Mesenchymal stem cell (in vitro differentiated cells and primary cell): ENCODE measurements at places on chromosomes 11 and 22.

DNA sequence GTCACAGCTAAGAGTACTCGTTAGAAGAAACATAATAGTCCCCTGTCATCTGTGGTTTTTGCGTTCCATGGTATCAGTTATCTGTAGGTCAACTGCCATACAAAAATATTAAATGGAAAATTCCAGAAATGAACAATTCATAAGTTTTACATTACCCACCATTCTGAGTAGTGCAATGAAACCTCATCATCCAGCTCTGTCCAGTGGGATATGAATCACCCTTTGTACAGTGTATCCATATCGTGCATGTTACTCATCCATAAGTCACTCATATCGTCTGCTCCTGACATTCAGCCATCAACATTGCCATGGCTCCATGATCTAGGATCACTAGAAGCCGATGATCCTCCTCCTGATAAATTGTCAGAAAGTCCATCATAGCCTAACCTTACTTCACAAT, 174.9 kb upstream of the C11orf87 start:
- H3K27ac ChIP-seq, result no peak overlapping the region
- H3K4me1 ChIP-seq, result peaks cover 2% of the 10 kb centered on the region
- no peak overlapping the region for H3K4me3 ChIP-seq

DNA sequence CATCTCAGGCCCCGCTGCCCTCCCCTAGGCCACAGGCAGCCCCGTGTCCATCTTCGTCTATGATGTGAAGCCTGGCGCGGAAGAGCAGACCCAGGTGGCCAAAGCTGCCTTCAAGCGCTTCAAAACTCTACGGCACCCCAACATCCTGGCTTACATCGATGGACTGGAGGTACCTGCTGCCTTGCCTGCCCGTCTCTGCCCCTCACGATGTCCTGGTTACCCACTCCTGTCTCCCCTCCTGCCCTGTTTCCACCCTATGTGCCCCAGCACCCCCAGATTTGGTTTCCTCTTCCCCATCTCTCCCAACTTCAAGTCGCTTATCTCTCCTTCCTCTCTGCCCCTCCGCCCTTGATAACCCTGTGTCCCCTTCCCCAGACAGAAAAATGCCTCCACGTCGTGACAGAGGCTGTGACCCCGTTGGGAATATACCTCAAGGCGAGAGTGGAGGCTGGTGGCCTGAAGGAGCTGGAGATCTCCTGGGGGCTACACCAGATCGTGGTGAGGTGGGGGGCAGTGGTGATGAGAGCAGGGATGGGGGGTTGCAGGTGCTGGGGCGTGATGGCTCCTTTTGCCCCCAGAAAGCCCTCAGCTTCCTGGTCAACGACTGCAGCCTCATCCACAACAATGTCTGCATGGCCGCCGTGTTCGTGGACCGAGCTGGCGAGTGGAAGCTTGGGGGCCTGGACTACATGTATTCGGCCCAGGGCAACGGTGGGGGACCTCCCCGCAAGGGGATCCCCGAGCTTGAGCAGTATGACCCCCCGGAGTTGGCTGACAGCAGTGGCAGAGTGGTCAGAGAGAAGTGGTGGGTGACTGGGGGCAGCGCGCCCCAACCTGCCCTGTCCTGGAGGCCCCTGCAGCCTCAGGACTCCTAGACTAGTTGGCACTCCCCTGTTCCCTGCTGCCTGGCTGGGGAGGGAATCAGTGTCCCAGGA, 930 bp downstream of the SCYL1 start:
- peaks cover 44% of the 10 kb centered on the region for H3K36me3 ChIP-seq
- H3K27ac ChIP-seq, result peak overlapping the region; percentile 10
- no peaks in the 10 kb centered on the region for H3K27me3 ChIP-seq
- H3K4me1 ChIP-seq, result peaks cover 37% of the 10 kb centered on the region
- DNase-seq, result no peak

- peaks cover 17% of the 10 kb centered on the region for H3K4me1 ChIP-seq
- H3K27ac ChIP-seq, result peak within 1 kb of the TSS; percentile 56
- peaks cover 18% of the 10 kb centered on the region for H3K36me3 ChIP-seq
- DNase-seq, result peak; percentile 96
These were observed at the start of gene GTSE1 for GRCh38 chr22:46296257-46297150. Gene GTSE1, plus strand, starts transcription at chr22:46296870. Its CDS starts 531 bp downstream, at chr22:46297401.

DNA sequence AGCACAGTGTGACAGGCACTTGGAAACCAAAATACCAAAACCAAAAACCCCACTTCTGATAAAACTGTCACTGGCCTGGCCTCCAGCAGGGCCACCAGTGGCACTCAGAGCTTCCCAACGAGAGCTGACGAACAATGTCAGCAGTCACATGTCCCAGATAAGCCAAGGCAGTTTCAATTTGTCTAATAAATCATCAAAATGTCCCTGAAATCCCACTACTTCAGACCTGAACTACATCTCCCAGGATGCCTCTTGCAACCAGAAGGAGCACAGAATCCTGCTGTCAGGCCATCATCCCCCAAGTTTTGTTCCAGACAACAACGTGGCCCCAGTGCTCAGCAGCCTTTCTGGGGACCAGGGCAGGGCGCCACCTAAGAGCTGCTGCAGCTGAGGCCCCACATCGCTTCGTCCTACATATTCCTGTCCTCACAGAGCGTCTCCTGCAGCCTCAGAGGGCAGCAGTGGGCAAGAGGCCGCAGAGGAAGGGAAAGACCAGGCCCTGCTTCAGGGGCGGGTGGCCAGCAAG, 25.1 kb downstream of the LRFN4 start:
- H3K4me1 ChIP-seq, result peaks cover 44% of the 10 kb centered on the region
- H3K36me3 ChIP-seq, result no peaks in the 10 kb centered on the region
- no peak overlapping the region for H3K27ac ChIP-seq
- no peaks in the 10 kb centered on the region for H3K27me3 ChIP-seq
- no peak overlapping the region for H3K4me3 ChIP-seq

GRCh38 chr11:105206633-105207032, 67.1 kb upstream of the CARD18 start:
- H3K4me3 ChIP-seq, result no peak overlapping the region
- no peaks in the 10 kb centered on the region for H3K36me3 ChIP-seq
- H3K27ac ChIP-seq, result no peak overlapping the region
- no peaks in the 10 kb centered on the region for H3K27me3 ChIP-seq
- no peaks in the 10 kb centered on the region for H3K4me1 ChIP-seq

- H3K4me3 ChIP-seq, result no peak overlapping the region
- no peak for DNase-seq
- no peak overlapping the region for H3K27ac ChIP-seq
- peaks cover 33% of the 10 kb centered on the region for H3K36me3 ChIP-seq
- H3K4me1 ChIP-seq, result peaks cover 2% of the 10 kb centered on the region
- no peaks in the 10 kb centered on the region for H3K27me3 ChIP-seq
These were observed 19.1 kb downstream of the PIK3C2A start for GRCh38 chr11:17188675-17189074.

DNA sequence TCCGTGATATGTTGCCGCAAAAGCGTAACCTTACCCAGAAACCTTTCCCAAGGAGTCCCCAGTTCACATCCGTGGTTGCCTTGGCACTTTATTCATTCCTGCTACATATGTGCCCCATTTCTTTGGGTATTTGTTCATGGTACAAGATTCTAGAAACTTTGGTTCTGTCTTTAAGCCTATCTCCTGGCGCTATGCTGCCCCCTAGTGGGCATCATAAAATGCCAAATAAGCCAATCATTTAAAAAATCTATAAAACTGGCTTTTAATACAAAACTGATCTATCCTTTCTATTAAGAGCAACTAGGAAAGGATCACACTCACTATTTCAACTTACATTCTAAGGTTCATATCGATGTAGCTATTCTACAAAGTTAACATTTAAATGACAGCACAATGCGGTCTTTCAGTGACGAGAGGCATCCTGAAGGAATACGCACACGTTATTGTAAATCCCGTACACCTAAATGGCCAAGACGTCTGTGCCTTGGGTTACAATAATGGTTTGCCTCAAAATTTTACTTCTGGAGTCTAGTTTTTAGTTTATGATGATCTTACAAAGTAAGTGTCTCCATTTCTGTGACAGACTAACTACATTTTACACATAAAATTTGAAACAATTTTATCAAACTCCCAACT, 16.2 kb downstream of the PIWIL3 start:
- H3K4me3 ChIP-seq, result no peak overlapping the region
- no peaks in the 10 kb centered on the region for H3K4me1 ChIP-seq
- H3K27me3 ChIP-seq, result peaks cover 35% of the 10 kb centered on the region
- no peak overlapping the region for H3K27ac ChIP-seq

DNA sequence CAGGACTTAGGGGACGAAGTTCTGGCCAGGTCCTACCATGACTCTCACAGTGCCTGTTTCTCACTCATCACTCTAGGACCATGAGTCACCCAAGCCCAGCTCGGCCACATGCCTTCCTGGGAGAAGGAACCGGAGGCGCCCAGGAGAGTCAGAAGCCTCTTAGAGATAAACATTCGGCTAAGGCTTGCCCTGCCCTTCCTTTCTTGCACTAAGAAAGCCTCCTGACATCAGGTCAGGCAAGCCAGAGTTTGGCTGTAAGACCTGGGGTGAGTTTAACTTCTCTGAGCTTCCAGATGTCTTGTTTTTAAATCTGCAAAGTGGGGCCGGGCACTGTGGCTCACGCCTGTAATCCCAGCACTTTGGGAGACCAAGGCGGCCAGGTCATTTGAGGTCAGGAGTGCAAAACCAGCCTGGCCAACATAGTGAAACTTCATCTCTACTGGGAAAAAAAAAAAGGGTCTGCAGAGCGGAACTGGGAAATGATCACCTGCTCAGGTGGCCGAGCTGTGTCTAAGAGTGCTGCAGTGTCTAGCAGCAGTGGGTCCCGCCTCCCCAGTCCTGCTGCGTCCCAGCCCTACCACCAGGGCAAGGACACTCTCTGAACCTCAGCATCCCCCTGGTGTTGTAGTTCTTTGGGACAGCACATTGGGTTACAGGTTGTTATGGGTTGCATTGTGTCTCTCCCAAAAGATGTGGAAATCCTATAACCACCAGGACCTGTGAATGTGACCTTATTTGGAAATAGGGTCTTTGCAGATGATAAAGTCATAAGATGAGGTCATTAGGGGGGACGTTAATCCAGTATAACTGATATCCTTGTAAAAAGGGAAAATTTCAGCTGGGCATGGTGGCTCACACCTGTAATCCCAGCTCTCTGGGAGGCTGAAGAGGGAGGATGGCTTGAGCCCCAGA, 1.8 kb upstream of the CARS1 start:
- peaks cover 9% of the 10 kb centered on the region for H3K36me3 ChIP-seq
- no peaks in the 10 kb centered on the region for H3K27me3 ChIP-seq
- peak; percentile 96 for DNase-seq

DNA sequence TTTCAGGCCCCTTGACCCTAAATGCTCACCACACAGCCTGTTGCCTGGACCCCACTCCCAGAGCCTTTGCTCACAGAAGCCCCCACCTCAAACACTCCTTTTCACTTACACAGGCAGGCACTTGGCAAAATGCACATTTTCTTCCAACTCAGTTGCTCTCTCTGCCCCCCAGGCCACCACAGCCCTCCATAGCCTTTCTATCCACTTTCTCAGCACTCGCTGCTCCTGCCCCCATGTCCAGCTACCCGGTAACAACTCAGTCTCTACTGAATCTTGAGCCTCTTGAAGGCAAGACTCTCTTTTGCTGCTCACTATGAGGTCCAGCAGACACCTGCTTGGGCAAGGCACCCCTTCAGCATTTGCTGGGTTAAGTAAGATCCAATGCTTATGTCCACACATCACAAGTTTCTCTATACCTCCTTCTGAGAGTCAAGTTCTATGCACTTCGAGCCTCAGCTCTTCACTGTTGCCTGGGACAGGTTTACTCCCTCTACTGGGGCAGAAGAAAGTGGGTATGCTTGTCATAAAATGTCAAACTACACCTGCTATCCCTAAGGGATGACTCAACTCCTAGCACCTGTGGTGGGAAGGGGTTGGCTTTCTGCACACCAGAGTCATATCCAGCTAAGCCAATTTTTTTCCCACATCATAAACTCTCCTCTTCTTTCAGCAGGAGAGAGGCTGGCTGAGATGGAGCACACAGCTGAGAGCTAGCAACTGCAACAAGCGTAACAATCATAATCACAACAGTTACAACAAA, 36.9 kb downstream of the MORC2 start:
- peaks cover 77% of the 10 kb centered on the region for H3K36me3 ChIP-seq
- H3K4me1 ChIP-seq, result no peaks in the 10 kb centered on the region
- no peak for DNase-seq

- no peak overlapping the region for H3K4me3 ChIP-seq
- no peak overlapping the region for H3K27ac ChIP-seq
- no peak for DNase-seq
- peaks cover 40% of the 10 kb centered on the region for H3K4me1 ChIP-seq
These were observed 3.2 kb upstream of the PTDSS2 start for GRCh38 chr11:446891-447290.

- H3K27me3 ChIP-seq, result no peaks in the 10 kb centered on the region
- H3K27ac ChIP-seq, result no peak overlapping the region
- H3K4me3 ChIP-seq, result no peak overlapping the region
- DNase-seq, result no peak
- peaks cover 43% of the 10 kb centered on the region for H3K36me3 ChIP-seq
- peaks cover 2% of the 10 kb centered on the region for H3K4me1 ChIP-seq
These were observed 5.4 kb upstream of the VPS51 start for GRCh38 chr11:65090628-65091027.

- no peak overlapping the region for H3K27ac ChIP-seq
- H3K27me3 ChIP-seq, result peaks cover 74% of the 10 kb centered on the region
- H3K36me3 ChIP-seq, result no peaks in the 10 kb centered on the region
- peak; percentile 78 for DNase-seq
- H3K4me3 ChIP-seq, result peak overlapping the region; percentile 53
- peaks cover 23% of the 10 kb centered on the region for H3K4me1 ChIP-seq
These were observed 621 bp downstream of the KCNC1 start for GRCh38 chr11:17734986-17735817.

DNA sequence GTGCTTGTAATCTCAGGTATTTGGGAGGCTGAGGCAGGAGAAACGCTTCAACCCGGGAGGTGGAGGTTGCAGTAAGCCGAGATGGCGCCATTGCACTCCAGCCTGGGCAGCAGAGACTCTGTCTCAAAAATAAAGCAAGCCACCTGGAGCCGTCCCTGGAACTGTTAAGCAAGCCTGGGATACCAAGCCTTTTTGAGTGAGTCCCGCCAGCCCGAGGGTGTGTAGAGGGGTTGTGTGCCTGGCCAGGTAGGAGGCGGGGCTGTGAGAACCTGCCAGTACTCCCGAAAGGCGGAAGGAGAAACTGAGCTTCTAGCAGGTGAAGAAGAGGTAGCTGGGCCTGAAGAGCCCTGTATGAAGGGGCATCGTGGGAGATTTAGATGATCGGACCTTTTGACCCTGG, 52.4 kb downstream of the TRIOBP start:
- H3K27ac ChIP-seq, result no peak overlapping the region
- no peak for DNase-seq
- H3K36me3 ChIP-seq, result peaks cover 23% of the 10 kb centered on the region
- peaks cover 69% of the 10 kb centered on the region for H3K4me1 ChIP-seq
- H3K4me3 ChIP-seq, result peak overlapping the region; percentile 99

GRCh38 chr11:45924036-45924915, 1.8 kb downstream of the LARGE2 start:
- peaks cover 40% of the 10 kb centered on the region for H3K27me3 ChIP-seq
- H3K4me3 ChIP-seq, result no peak overlapping the region
- no peaks in the 10 kb centered on the region for H3K36me3 ChIP-seq
- no peak overlapping the region for H3K27ac ChIP-seq
- no peak for DNase-seq

DNA sequence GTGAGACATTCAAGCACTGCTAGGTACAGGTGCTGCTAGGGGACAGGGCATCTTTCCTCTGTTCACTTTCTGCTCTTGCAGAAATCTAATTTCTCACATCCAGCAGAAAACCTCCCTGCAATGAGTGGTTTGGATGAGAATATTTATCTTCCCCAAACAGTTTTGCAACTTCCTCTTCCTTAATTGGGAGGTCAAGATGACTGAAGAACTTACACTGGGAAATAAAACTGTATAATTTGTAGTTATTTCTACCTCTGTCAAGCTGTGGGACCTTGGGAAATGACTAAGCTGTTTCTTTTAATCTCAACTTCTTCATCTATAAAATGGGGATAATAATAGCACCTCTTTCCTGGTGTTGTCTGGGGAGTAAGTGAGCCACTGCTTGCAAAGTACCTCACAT, 69.8 kb downstream of the PRR5L start:
- H3K36me3 ChIP-seq, result no peaks in the 10 kb centered on the region
- H3K27ac ChIP-seq, result no peak overlapping the region
- no peak overlapping the region for H3K4me3 ChIP-seq
- H3K27me3 ChIP-seq, result no peaks in the 10 kb centered on the region
